ENCODE measurements at places on chromosomes 16 and 17. TPM values are rescaled to one million over a fixed set of nuclear protein-coding genes. Genes with fewer than 3 reads are reported as not detected.
A peak's percentile ranks its signal among the peaks of the same experiment; 100 is the strongest.

DNA sequence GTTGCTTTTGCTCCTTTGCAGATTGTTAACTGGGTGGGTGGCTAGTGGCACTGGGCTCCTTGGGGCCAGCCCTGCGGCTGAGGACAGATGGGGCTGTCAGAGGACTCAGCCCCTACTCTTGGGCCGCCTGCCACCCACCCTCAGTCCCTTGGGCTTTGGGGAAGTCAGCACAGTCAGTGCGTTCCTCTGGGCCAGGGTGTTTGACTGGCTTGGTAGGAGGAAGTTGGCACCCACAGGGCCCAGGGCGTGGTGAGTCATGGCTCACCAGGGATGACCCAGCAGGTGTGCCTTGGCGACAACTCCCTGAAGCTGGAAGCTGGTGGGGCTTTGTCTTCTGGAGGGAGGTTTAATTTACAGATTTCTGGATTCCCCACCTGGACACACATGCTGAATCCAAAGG, 32.4 kb downstream of the HAPSTR1 start:
- no peak for DNase-seq

GRCh38 chr16:76634847-76635697, 357.9 kb downstream of the CNTNAP4 start:
- no peak for DNase-seq

DNA sequence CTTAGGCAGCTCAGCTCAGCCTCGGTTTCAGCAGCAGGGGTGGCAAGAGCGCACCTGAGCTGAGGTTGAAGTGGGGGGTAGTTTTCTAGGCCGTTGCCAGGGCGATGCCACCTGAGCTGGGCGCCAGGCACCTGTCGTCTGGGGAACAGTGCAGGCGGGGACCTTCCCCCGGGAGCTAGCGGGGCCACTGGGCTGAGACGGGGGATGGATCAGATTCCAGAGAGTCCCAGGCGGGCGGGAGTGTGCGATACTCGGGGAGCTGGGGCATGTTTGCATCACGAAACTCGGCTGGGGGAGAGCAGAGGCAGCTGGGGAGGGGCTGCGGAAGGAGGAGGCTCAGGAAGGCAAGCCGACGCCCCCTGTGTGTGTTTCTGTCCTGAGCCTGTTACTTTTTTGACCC, 477 bp upstream of the CLDN9 start:
- DNase-seq, result no peak

DNA sequence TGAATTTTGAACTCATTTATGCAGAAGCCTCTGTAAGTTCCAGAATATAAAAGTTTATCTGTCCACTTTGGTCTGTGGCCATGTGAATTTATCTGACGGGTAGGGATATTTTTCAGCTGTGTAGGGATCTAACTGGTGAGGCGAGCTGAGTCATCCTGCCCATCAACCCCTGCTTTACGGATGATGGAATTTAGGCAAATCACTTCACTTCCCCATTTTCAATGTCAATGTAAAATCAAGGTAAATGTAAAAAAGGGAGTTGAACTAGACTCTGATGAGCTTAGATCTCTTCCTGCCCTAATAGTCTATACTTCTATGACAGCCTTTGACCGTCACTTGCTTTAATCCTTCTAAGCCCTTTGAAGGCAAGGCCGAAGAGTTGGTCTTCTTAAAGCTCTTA, 2.6 kb downstream of the SLC16A6 start:
- no peak for DNase-seq

DNA sequence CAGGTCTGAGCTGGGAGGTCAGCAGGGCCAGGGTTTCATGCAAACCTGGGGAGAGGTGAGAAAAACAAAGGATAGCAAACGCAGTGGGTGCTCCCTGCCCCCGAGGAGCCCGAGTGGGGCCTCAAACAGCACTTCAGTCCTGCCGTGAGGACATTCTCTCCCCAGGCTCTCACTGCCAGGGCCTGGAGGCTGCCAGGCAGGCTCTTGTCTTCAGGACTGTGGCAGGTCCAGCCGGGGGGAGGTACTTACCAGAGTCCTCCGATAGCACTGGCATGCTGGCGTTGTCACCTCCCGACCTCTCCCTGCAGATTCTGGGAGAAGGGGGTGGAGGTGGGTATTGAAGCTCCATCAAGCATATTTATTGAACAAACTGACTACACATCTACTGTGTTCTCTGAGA, 1.3 kb downstream of the MPP3 start:
- no peak for DNase-seq

DNA sequence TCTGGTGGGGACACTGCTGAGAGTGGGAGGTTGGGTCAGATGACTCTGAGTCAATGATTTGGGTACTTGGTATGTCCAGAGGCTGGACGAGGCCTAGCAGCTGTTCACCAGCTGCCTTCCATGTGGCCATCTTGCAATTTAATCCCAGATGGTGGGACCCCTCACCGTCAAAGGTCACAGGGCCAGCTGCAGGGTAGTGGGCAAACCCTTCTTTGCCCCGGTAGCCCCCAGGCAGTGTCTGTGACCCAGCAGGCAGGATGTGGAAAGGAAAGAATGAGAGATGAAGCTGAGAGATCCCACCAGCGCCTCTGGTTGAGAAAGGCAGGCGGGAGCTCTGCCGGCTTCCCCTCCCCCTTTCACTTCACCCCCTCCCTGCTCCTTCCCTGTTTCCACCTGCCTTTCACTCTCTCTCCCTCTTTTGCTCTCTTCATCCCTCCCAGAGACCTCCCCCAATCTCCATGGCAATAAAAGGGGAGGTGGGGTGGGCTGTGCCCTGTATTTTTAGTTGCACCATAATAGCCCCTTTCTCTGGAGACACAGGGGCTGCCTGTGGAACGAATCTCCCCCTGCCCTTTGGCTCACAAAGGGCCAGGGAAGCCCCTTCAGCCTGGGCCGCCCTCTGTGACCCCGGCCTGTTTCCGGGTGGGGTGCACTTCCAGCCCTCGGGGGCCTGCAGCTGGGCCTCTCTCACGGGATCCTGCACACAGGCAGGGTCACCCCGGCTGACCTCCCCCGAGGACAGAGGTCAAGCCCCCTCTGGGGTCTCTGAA, 20.2 kb downstream of the CDK5RAP3 start:
- DNase-seq, result no peak

GRCh38 chr16:75045424-75045823, 46.6 kb downstream of the ZNRF1 start:
- DNase-seq, result no peak

DNA sequence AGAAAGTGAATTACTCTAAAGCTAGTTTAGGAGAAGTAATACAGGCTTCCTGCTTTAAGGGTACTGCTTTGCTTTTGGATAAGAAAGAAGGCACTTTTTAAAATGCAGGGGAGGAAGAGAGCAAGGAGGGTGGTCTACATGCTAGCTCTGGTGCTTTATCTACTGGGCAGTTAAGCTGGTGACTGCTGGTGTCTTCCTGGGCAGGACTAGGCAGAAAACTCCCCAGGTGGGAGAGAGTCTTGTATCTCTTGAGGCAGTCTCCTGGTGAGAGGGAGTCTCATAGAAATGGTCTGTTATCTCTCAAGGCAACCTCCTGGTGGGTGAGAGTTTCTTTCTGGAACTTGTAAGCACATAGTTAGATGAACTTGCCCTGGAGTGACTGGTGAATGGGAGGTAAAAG, 953.9 kb upstream of the GOT2 start:
- DNase-seq, result no peak

- peak; percentile 92 for DNase-seq
These were observed 5.7 kb upstream of the EXOSC6 start for GRCh38 chr16:70257391-70257790.

- DNase-seq, result no peak
These were observed 452.7 kb downstream of the TMEM114 start for GRCh38 chr16:8137606-8138005.

DNA sequence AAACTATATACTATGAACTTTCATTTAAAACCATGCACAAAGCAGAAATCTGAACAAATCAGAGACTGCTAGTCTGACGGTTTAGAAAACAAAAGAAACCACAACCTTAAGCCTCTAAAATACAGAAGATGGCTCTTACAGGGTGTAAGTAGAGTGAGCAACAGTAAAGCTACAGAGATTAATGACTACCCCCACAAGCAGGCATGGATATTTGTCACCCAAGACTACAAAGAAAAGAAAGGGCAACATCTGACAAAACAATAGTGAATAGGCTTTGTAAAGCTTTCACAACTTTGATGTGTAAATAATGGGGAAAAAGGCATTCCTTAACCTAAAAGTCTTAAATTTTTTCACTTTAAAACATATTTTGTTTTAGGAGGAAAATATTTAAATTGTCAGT, 75.0 kb downstream of the SPAG9 start:
- no peak for DNase-seq

DNA sequence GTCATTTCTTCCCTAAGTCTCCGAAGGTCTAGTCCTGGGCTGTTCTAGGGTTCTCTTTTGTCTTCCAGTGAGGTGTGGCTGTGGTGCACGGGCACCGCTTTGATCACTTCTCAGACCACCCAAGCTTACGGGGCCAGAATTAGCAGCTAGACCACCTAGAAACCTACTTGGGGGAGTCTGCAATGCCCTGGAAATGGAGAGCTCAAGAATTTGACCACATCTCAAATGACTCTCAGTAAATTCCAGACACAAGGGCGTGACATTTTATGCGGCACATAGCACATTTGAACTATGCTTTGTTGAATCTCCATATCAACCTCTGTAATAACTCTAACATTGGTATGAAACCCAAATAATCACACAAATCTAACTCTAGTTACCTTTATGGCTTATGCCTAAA, 24.9 kb downstream of the TRIM16 start:
- no peak for DNase-seq

DNA sequence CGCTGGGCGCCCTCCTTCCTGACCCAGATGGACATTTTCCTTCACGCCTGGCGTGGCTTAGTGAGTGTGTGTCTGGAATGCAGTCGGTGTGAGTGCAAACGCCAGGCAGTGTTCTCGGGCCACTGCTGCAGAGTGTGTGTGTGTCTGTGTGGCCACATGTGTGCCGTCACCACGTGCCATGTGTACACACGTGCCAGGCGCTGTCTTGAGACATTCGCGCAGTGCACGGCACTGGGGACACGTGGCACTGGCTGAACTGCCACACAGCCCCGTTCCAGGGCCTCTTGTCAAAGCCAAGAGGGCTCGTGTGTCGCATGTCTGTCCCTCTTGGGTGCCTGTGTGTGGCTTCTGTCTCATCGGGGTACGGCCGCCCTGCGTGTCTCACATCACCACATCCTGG, 28.8 kb downstream of the MAPK8IP3 start:
- DNase-seq, result no peak

GRCh38 chr17:59561042-59561441, 4.4 kb upstream of the DHX40 start:
- peak; percentile 14 for DNase-seq

GRCh38 chr17:74601944-74602572, 10.0 kb upstream of the CD300LD start:
- peak; percentile 39 for DNase-seq

GRCh38 chr16:48128769-48129168, 27.0 kb downstream of the ABCC12 start:
- no peak for DNase-seq

GRCh38 chr17:11369575-11369974, 128.6 kb downstream of the SHISA6 start:
- no peak for DNase-seq

DNA sequence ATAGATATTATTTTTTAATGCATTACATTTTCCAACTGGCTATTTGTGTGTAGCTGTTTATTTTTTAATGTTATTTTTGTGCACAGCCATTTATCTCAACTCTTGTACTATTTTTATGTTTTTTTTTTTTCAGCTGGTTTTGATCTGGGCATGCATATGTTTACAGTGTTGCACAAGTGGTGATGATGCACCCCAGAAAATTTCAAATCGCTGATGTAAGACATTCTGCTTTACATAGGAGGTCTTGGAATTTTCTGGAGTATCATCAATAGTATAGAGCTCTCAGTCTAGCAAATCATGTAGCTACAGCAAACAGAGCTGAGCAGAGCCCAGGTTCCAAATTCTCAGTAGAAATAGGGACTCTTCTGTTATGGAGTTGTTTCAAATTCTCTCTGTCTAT, 30.2 kb downstream of the CACNG5 start:
- no peak for DNase-seq

DNA sequence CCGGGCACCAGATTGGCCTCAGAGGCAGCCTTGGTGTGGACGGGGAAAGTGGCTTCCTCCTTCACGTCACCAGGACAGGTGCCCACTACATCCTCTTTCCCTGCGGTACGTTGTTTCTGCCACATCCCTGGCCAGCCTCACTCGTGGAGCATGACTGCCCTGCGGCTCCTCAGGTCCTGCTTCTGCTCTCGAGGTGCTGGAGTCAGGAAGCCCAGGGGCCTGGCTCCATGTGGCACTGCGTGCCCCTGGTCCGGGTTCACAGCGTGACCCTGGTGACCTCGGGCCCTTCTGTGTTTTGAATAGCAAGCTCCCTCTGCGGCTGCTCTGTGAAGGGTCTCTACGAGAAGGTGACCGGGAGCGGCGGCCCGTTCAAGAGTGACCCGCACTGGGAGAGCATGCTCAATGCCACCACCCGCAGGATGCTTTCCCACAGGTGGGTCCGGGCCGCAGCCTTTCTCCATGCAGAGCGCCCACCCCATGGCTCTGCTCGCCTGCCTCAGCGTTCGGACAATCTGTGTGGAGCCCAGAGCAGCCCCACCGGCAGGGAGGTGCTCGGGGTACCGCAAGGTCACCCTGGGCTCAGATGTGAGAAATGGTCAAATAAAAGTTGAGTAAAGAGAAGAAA, 13.5 kb downstream of the RGS11 start:
- no peak for DNase-seq

GRCh38 chr16:6548507-6548906, 784.1 kb upstream of the RBFOX1 start:
- DNase-seq, result no peak

DNA sequence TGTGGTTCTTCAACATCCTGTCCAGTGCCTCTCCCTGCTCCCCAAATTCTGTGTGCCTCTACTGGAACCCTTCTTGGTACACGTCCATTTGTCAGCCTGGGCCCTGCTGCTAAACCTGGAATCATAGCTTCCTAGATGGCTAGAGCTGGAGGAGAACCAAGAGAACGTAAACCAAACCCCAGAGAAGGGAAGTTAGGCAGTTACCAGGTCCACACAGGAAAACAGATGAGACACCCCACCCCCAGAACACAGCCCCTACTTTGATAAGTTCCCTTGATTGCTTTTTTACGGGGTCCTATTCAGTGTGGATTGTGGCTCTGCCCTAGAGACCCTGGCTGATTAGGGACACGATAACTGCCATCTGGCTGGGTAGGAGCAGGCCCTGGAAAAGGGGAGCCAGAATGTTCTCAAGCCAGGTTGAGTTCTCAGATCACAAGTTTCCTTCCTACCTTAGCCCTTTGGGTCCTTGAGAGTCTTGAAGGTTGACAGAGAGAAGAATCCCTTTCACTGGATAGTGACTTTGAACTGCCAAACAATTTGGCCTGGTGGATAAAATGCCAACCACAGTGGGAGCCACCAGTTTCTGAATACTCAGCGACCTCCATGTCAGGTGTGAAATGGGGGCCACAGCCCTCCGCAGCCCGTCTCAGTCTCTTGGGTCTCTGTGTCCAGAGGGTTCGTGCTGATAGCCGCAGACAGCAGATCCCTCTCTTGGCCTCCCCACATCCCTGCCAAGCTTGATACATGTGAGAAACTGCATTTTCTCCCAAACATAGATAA, 7.9 kb downstream of the TBX4 start:
- DNase-seq, result no peak

GRCh38 chr16:19130852-19131824, 17.4 kb downstream of the ITPRIPL2 start:
- DNase-seq, result peak; percentile 58

ITGAE gene
- total RNA-seq, result 19.7 TPM

NRN1L gene
- total RNA-seq, result not detected

FAM171A2 gene
- 3.1 TPM for total RNA-seq

SOX9 gene
- 2.1 TPM for total RNA-seq

PLA2G10 gene
- not detected for total RNA-seq

PRDM7 gene
- total RNA-seq, result not detected

ATP2A3 gene
- 2.3 TPM for total RNA-seq

ATPAF2 gene
- 17.8 TPM for total RNA-seq

ORC6 gene
- total RNA-seq, result 3.5 TPM

RHBDF1 gene
- 66.8 TPM for total RNA-seq

CRAMP1 gene
- total RNA-seq, result 9.9 TPM

OR4D1 gene
- total RNA-seq, result not detected

Data from fibroblast of the aortic adventitia (primary cell).